ENCODE measurements at places on chromosomes 1 and 21.

GRCh38 chr1:23436520-23437354 lies 12.2 kb upstream of the TCEA3 start:
- DNase-seq: no peak

GRCh38 chr1:231497629-231498152 lies 30.8 kb upstream of the TSNAX start:
- no peak for DNase-seq

DNA sequence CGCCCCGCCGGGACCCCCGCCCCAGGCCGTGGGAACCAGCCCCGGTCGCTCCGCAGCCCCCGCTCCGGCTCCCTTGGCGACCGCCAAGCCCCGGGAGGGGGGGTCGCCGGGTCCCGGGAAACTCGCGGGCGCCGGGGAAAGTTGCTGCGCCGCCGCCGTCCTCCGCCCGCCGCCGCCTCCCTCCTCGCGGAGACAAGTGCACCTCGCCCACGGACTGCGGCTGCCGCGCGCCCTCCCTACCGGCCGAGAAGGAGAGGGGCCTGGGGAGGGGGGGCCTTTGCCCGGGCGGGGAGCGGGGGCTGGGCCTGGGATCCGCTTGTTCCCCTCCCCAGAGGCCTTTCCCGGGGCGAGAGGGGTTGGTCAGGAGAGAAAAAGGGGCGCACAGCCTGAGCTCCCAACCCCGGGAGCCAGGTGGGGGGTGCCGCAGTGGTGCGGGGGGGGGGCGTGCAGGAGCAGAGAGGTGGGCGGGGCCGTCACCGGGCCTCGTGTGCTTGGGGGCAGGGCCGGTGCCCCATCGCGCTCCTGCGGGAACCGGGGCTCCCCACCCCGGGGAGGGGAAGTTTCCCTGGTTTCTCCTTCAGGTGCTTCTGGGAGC lies 592 bp downstream of the AGRN start:
- DNase-seq: no peak

DNA sequence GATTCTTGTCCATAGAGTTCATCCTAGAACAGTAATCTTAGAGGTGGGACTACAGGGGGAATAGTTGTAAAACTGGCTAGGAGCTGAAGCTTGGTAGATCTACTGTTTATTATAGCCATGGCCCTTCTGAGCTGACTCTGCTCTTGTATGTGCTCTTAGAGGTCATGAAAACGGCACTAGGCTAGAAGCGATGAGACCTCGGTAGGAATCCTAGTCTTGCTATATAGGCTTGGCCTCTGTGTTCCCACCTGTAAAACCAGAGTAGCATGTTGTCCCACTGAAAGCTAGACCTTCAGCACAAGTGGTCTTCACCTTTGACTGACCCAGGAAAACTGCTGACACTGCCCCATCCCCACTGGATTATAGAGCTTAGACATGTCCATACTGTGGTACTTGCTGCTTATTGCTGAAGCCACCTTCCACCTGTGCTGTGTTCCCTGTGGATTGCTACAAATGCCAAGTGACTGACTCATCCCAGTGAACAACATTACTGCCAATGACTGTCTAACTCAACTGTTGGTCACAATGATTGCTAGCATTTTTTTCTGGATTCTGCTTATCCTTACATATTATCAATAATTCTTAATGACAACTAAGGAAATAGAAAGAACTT lies 23.0 kb upstream of the PIGC start:
- DNase-seq: no peak

GRCh38 chr1:240258910-240259309 lies 167.2 kb downstream of the FMN2 start:
- DNase-seq: no peak

GRCh38 chr21:42671778-42672593 lies 18.6 kb downstream of the PDE9A start:
- DNase-seq: no peak

DNA sequence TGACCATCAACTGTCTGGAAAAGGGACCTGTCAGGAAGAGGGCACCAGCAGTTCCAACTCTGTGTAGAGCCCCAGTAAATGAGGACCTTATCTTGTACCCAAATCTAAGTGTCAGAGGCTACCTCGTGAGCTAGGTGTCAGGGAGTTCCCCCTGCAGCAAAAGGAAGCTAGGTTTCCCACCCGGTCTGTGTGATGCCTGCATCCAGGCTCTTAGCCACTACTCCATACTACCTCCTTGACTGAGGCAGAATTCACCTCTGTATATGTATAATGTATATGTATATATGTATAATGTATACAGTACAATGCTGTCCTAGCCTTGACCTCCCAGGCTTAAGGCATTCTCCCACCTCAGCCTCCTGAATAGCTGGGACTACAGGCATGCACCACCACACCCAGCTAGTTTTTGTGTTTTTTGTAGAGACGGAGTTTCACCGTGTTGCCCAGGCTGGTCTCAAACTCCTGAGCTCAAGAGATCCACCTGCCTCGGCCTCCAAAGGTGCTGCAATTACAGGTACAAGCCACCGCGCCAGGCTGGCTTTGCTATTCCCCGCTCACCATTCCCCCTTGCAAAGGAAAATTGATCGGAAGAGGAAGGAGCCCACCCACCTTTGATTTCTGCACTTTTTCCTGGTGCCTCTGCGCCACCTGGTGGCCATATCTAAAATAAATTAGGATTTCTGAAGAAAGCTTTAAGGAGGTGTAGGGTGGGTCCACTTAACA lies 15.7 kb upstream of the LUZP1 start:
- peak; percentile 41 for DNase-seq

DNA sequence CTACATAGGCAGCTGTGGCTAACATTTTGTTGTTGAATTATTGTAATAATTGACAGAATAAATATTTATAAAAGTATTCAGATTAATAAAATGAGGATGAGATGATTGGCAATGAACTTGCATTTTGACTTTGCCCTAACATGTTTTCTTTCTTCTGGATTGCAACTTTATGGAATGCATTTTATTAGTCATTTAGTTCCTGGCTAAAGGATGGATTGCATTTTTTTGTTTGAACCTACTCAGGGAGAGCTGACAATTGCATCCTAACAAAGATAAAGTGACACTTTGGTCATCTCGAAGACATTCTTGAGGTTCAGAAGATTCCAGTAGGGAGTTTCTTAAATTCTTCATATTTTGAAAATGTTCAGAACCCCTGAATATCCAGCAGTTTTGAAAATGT lies 37.5 kb downstream of the PGM1 start:
- no peak for DNase-seq

DNA sequence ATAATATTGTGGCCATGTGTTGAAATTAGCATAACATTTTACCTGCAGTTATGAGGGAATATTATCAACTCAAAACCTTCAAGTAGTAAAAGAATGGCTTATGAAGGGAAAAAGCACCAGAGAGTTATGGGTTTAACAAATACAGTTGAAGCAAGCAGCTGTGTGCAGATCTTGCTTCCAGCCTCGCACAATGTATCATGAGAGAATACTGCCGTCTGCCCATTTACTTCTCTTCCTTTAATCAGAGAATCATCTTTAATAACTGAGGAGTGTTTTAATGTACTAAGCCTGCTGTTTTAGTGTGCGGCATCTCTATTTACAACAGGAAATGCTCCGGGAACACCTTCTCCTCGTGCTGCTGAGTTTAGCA lies 120.9 kb downstream of the ATG4C start:
- DNase-seq: no peak

GRCh38 chr1:210617293-210617692 lies 288.6 kb downstream of the HHAT start:
- no peak for DNase-seq

DNA sequence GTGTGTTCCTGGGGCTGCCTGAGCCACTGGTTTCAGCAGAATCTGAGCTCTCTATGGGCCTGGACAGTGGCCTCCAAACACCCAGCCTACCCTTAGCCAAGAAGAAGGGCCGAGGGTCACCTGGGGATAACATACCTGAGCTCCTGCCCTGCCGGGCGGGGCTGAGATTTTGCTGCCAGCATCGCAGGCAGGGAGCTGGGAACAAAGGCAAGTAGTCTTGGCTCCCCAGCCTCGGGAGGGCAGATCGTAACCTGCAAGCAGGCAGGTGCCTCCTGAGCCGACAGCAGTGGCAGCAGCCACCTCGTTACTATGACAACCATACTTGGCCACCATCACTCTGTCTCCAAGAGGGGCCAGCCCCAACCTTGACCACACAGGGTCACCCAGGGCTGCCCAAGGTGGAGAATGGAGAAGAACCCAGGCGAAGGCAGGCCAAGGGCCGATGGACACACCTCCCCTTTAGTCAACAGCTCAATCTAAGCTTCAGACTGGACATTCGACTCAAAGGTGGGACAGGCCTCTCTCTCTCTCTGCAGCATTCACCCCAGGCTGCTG lies 54.6 kb downstream of the TOMM20 start:
- DNase-seq: no peak

DNA sequence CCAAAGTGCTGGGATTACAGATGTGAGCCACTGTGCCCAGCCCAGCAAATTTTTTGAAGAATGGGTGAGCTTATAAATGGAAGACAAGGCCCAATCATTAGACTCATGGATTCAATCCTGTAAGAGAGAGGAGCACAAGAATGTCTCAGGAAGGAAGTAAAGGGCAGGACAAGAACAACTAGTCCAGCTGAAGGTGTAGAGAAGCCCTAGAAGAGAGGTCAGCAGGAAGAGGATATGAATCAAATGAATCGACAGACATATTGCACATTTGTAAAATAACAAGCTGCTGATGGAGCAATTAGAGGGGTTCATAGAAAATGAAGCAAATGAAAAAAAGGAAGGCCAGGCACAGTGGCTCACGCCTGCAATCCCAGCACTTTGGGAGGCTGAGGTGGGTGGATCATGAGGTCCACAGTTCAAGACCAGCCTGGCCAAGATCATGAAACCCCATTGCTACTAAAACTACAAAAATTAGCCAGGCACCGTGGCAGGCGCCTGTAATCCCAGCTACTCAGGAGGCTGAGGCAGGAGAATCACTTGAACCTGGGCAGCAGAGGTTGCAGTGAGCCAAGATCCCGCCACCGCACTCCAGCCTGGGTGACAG lies 74.9 kb downstream of the MIS18A start:
- DNase-seq: no peak

DNA sequence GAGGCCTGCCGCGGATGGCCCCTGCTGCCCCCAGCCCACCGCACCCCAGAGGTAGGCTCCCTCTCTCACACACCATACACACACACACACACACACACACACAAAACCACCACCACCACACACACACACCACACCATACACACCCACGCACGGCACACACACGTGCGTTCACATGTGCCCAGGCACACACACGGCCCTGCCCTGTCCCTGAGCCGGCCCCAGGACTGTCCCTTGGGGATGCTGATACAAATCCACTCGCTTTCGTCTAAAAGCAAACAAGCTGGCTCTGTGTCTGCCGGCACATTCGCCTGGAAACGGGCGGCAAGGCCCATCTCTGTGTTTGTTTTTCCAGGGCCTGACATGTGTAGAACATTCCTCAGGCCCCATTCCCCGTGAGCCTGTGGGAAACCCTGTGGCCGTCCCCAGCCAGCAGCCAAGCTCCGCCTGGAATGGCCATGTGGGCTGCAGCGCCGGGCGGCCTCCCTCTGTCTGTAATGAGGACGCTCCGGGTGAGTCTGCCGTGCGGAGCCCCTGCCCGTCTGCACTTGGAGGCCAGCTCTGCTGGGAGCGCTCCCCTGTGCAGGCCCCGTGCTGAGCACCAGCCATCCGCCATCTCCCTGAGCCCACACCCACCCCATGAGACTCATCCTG lies 67.4 kb downstream of the DMRTB1 start:
- DNase-seq: no peak

DNA sequence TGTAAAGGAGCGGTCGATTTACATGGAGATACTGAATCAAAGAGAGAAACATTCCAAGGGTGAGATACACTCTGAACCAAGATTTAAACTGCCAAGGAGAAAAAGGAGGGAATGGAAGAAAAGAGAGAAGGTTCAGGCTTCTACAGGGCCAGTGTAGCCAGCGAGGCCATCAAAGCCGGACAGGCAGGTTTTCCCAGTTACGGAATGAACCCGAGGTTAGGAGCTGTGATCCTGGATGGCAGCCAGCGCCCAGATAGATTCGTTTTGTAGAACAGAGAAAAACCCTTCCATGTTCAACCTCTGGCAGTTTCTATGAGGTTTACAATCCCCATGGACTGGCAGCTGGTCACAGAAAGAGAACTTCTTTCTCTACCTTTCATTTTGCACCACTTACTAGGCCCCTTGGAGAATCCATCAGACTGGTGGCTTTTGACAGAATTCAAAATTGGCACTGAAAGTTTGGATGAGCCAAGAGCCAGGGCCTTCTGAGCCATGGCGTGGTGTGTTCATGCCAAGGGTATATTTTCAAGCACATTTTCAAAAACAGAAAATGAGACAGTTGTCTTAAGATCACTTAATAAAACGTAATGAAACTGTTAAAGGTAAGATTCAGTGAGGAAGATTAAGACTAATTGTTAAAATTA lies 171.5 kb downstream of the RUNX1 start:
- no peak for DNase-seq

- no peak for DNase-seq
These were observed 375.6 kb upstream of the PRMT6 start for GRCh38 chr1:106680776-106681344.
